ENCODE measurements at places on chromosomes 7 and 10.

- DNase-seq: no peak
Observed at GRCh38 chr10:14889318-14889717, 10.7 kb downstream of the SUV39H2 start.

DNA sequence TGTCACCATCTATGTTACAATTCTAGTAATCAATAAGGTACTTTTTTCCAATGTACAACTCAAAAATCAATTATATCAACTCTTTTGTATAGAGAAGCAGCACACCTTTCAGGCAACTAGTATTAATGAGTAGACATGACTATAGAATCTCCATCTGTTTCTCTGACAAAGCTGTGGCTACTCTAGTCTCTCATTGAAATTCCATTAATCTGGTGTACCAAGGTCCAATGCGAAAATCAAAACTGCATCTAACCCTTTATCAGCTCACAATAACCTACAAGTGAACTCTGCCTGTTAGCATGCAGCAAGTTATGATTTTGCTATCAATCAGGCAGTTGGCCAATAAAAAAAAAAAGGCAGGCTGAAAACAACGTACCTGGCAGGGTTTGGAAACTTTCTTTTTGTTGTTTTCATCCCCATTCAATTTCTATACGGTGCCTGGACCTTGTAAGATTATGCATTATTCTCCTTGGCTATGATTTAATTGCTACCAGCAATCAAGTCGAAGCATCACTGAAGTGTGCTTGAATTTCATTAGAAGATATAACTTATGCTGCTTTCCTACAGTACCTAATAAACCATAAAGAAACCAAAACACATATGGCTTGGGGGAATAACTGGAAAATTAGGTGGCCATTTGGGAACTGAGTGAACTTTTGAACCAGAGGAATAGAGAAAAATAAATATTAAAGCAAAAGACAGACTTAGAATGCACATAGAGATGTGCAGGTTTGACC is 23.2 kb downstream of the SKAP2 start:
- DNase-seq: no peak

GRCh38 chr10:106355450-106355849 is 809.1 kb downstream of the SORCS1 start:
- DNase-seq: no peak

DNA sequence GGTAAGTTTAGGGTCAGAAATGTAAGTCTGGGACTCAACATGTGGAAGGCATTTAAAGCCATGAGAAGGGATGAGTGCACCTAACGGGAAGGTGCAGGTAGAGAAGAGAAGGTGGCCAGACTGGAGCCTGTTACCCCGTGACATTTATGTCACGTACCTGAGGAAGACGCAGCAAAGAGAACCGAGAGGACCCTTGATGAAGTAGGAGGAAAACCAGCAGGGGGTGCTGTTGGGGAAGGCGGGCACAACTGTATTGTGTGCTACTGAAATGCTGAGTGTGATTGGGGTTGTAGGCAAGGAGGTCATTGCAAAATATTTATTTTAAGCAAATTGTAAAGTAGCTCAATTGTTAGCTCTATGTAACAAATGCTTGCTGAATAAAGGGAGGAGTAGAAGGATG is 338.2 kb upstream of the PRKCQ start:
- DNase-seq: no peak

- DNase-seq: no peak
Observed at GRCh38 chr10:5532307-5532605, 7.5 kb downstream of the CALML3 start.

GRCh38 chr10:60914690-60915141 is 29.3 kb downstream of the RHOBTB1 start:
- DNase-seq: no peak

DNA sequence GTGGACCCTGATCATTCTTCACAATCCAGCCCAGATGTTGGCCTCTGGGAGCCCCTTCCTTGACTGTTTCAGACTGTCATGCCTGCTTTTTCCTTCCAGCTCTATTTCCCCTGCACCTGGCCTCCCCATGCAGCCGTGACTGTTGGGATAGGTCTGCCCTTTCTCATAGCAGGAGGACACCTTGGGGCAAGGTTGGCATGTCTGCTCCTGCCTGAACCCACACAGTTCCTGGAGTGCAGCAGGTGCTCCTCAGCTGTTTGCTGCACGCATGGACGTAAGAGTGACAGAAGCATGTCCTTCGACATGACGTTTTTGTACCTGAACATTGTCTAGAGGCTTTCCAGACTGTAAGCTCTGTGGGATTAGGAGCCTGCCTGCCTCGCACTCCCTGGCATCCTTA is 24.0 kb downstream of the POR start:
- DNase-seq: no peak

GRCh38 chr10:93124580-93125318 is 51.1 kb downstream of the CYP26A1 start:
- no peak for DNase-seq

GRCh38 chr10:33279276-33279675 is 55.2 kb downstream of the NRP1 start:
- DNase-seq: no peak

DNA sequence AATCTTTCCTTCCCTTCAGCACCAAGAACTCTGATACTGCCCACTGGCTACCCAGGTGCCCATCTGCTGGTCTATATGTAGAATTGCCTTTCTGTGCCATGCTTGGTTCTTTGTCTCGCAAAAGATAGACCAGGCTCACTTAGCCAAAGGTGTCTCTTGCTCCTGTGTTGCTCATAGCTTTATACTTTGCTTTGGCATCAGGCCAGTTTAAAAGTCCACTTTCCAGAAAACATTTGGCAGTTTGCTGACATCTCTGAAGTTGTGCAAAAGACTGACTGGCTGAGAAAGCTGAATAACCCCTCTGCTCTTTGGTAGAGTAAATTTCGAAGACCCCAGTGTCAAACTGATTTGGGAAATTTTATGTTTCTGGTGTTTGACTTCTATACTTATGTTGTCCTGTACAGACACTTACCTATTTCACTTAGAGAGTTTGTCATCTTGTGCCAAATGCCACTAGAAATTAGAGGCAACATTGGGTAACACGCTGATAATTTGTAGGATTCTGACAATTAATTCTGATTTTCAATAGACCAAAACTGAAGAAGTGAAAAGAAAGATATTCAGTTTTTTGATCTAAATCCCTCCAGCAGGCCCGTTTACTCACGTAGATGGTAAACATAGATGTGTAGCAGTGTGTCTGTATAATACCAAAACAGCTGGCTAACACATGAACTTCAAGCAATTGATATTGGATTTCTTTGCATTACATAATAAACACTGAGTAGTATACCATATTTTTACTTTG is 91.1 kb downstream of the CPED1 start:
- DNase-seq: no peak

GRCh38 chr7:95318501-95319100 is 5.7 kb downstream of the PON1 start:
- DNase-seq: no peak

GRCh38 chr7:150945853-150946420 is 32.2 kb downstream of the KCNH2 start:
- no peak for DNase-seq

DNA sequence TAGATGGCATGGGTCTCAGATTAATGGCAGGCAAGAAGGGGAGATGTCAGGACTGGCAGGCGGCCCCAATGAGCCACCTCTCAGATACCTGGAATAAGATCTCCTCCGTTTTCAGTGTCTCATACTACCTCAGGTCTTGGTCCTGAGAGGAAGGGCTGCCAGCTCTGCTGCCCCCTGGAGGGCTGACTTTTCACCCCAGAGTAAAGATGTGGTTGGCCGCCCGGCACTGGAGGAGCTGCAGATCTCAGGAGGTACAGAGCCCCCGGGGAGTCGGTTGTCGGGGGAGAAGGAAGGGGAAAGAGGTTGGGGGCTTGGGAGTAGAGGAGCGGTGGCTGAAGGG is 642 bp upstream of the COL13A1 start:
- DNase-seq: no peak

DNA sequence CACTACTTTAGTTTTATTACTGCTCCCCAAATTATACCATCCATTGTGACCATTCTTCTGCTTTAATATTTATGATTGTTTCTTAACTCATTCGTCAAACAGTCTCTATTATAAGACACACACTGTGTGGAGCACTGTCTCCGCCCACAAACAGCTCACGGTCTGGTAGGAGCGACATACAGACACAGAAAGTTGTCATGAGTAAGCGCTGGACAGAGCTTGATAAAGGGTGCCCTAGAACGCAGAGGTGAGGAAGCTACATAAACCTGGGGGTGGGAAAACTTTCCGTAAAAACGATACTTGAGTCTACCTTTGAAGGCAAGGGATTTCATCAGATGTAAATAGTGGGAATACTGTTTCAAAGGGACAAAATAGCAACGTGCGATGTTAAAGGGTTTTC is 207.9 kb downstream of the PHF14 start:
- no peak for DNase-seq

GRCh38 chr7:30433082-30433481 is 45.5 kb downstream of the NOD1 start:
- no peak for DNase-seq

GRCh38 chr7:17301471-17302456 is 3.3 kb downstream of the AHR start:
- DNase-seq: no peak

GRCh38 chr7:55304018-55304762 is 60.9 kb upstream of the LANCL2 start:
- DNase-seq: no peak

DNA sequence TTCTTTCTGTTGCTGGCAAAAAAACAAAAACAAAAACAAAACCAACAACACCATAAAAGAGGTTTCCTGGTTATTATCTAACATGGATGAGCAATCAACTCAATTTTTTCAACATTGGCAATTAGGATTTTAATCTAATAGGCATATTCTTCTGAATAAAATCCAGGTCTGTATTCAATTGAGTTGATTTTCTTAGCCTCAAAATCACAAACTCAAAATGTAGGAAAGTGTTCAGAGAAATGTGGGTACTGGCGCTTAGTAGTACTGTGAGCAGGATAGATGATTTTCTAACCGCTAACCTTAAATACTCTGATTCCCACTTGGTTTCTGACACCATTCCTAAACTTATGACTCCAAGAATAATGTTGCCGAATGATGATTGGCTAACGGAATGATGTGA is 5.6 kb downstream of the WNT16 start:
- DNase-seq: no peak

DNA sequence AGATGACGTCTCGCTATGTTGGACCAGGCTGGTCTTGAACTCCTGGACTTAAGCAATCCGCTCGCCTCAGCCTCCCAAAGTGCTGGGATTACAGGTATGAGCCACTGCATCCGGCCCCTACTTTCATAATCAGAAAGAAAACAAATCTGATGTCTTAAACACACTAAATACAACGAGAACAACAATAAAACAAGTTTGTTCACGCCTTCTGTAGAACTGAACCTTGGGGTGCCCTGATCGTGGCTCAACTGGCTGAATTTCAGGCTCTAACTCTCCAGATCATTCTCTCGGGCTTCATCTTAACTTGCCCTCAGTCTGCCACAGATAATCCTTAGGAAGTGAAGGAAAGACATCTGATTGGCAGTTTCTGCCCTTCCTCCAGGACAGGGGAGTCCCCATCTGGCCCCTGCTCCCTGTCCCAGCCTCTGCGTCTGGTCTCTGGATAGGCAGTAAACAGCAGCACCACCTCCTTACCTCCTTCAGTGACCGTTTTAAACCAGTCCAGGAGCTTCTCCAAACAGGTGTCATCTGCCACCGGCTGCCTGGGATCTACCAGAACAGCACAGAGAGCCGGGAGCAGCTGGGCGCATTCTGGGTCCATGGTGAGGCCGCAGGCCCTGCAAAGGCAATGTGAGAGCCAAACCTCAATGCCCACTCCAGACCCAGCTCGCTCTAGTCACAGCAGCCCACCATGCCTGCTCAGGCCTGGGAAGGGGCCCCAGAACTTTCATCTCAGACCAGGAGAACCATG is 1.3 kb downstream of the BRAT1 start:
- DNase-seq: no peak

DNA sequence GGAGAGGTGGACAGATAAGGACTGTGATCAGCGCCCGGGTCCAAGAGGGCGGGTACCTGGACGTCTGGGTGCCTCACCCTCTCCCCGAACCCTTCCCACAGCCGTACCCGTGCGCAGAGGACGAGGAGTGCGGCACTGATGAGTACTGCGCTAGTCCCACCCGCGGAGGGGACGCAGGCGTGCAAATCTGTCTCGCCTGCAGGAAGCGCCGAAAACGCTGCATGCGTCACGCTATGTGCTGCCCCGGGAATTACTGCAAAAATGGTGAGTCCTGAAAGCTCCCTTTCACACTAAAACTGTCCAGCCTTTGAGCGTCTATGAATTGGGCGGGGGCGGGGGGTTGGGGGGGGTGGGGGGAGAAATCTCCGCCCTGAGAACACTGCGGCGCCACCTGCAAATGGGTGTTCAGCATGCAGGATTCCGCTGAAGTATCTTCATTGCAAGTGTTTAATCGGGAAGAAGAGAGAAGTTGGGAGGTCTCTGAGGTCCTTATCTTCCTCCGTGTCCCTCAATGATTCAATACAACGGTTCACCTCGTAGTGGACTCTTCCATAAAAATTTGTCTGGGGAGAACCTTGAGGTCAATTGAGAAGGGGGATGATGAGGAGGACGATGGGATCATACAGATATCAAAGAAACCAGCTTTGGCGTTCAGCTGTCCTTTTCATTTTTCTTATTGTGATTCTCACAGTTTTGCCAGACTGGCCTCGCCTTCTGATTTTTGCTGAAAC is 906 bp downstream of the DKK1 start:
- DNase-seq: no peak

DNA sequence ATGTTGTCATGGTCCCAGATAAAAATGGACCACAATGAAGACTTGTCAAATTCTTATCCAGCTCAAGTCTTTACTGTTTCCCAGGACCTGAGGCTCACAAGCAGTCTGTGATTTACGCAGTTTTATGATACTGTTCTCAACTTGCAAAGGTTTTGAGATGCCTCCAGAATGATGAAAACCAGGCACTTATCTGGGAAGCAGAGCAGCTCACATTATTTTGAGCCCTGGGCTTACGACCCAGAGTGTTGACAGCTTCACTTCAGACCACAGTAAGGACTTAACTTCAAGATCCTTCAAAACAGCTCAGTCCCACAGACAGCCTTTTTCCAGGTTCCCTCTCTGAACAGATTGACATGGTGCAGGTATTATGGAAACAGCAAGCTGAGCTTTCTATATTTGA is 236.1 kb downstream of the RNLS start:
- no peak for DNase-seq

DNA sequence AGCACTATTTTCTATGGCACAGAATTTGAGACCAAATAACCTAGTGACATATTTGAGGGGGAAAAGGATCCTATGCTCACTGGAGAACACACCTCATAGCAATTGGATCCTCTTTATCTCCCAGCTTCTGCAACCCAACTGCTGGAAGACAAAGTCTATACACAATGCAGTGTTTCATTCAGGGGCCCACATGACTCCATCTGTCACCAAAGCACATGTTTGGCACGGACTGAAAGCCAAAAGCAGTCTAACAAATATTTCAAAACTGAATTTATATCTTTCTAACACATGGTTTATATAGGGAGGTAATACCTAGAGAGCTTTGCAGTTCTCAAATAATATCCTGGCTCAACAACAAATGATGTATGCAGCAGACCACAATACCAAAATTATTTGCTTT is 39.2 kb downstream of the ADAM12 start:
- DNase-seq: no peak
